ENCODE measurements at places on chromosomes 7 and 10. TPM values are rescaled to one million over a fixed set of nuclear protein-coding genes. Genes with fewer than 3 reads are reported as not detected.

GRCh38 chr7:2707481-2707880, 19.5 kb downstream of the AMZ1 start:
- DNase-seq: no peak
- H3K4me3 ChIP-seq: no peak overlapping the region
- peaks cover 4% of the 10 kb centered on the region for H3K27me3 ChIP-seq
- peaks cover 23% of the 10 kb centered on the region for H3K4me1 ChIP-seq

- no peak for DNase-seq
- no peaks in the 10 kb centered on the region for H3K4me1 ChIP-seq
- no peaks in the 10 kb centered on the region for H3K36me3 ChIP-seq
- H3K27ac ChIP-seq: no peak overlapping the region
Observed at GRCh38 chr7:74511345-74511744, 57.6 kb downstream of the GTF2IRD1 start.

DNA sequence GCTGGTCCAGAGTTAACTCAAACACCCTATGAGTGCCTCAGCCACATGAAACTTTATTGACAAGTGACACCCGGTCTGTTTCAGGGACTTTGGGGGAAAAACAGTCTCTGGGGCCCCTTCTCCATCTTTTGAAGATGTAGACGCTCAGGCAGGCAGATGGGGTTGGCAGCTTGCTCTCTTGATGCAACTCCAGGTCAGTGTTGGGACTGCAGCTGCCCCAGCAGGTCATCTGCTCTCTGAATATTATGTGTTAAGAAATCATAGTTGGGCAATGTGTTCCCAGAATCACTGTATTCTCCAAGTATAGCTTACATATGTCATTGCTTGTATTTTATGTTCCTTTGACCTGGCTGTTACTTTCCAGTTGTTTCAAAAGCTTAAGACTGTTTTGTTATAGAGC, 544.9 kb upstream of the MGMT start:
- H3K27me3 ChIP-seq: no peaks in the 10 kb centered on the region
- no peak for DNase-seq
- no peaks in the 10 kb centered on the region for H3K4me1 ChIP-seq
- no peaks in the 10 kb centered on the region for H3K36me3 ChIP-seq
- H3K27ac ChIP-seq: no peak overlapping the region

- DNase-seq: no peak
- H3K4me1 ChIP-seq: no peaks in the 10 kb centered on the region
- H3K27ac ChIP-seq: no peak overlapping the region
- no peak overlapping the region for H3K4me3 ChIP-seq
- H3K27me3 ChIP-seq: no peaks in the 10 kb centered on the region
Observed at GRCh38 chr10:33743429-33743857, 409.0 kb upstream of the NRP1 start.

DNA sequence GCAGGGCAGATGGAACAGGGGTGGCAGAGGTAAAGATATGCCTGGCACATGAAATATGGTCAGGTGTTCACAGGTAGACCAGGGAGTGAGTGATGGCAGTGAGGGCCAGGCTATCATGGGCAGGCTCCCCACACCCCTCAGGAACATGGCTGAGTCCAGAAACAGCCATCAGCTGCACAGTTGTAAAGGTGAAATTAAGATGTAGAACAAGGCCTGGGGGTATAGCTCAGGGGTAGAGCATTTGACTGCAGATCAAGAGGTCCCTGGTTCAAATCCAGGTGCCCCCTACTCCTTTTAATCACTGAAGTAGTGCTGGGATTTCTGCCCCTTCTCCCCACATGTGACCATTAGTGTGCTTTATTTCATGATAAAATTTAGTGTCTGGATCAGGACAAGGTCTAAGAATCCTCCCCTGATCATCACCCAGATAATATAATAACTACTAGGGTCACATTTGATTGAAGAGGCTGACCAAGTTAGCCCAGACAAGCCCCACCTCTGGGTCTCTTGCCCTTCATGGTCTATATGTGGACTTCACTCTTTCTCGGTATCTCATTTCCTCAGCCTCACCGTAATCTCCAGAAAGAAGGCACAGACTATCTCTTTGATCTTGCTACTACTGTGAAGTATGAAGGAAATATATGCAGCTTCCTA, 69.0 kb downstream of the ZNF783 start:
- no peaks in the 10 kb centered on the region for H3K36me3 ChIP-seq
- H3K27me3 ChIP-seq: peaks cover 16% of the 10 kb centered on the region
- H3K4me1 ChIP-seq: no peaks in the 10 kb centered on the region
- H3K4me3 ChIP-seq: no peak overlapping the region
- no peak for DNase-seq
- no peak overlapping the region for H3K27ac ChIP-seq

DNA sequence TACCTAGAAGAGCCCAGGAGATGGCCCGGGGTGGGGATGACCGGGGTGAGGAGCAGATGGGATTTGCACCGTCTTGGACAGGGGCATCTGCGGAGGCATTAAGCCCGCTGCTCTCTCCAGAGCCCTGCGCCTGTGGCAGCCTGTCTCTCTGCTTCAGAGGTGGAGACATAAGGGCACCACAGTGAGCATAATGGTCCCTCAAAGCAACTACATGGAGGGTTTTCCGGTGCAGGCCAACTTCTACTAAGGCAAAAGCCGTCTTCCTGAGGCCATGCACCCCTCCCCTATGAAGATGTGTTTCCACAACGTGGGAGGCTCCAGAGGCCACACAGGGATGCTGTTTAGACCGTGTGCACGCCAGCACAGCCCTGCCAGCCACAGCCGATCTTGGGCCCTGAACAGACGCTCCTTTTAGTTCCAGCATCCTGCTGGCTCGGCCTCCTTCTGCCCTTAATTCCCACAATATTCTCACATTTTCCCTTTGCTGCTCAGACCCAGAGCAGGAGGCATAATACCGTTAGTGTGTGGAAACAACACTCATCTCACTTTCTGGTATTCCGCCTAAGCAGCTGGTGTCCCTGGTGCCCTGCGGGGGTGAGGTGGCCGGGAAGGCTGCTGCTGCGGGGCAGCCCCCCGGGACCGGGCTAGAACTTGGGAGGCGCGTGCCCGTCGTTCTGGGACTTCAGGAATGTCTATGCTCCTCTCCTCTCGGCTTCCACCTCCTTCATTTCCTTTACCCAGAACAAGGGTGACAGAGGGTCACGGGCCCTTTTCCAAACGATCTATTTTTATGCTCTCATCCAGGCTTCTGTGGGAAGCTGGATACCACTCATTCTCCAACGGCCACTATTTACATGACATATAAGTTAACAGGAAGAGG, 266.9 kb downstream of the TNS3 start:
- no peak overlapping the region for H3K27ac ChIP-seq
- no peak overlapping the region for H3K4me3 ChIP-seq
- DNase-seq: no peak
- H3K27me3 ChIP-seq: no peaks in the 10 kb centered on the region
- no peaks in the 10 kb centered on the region for H3K36me3 ChIP-seq

GRCh38 chr10:14530465-14530864, 199.7 kb upstream of the FRMD4A start:
- H3K4me1 ChIP-seq: peaks cover 89% of the 10 kb centered on the region
- H3K4me3 ChIP-seq: no peak overlapping the region
- no peak for DNase-seq
- H3K27me3 ChIP-seq: no peaks in the 10 kb centered on the region
- H3K27ac ChIP-seq: peak overlapping the region; percentile 19

- H3K4me1 ChIP-seq: no peaks in the 10 kb centered on the region
- no peak for DNase-seq
- no peaks in the 10 kb centered on the region for H3K36me3 ChIP-seq
- peaks cover 14% of the 10 kb centered on the region for H3K27me3 ChIP-seq
- H3K4me3 ChIP-seq: no peak overlapping the region
Observed at GRCh38 chr10:84166620-84167288, 6.8 kb upstream of the GPR15LG start.

GRCh38 chr10:92241501-92241900, 49.4 kb downstream of the CPEB3 start:
- H3K4me3 ChIP-seq: peak overlapping the region; percentile 95
- H3K27me3 ChIP-seq: peaks cover 27% of the 10 kb centered on the region
- peaks cover 37% of the 10 kb centered on the region for H3K4me1 ChIP-seq
- H3K27ac ChIP-seq: no peak overlapping the region

- H3K27ac ChIP-seq: no peak overlapping the region
- no peaks in the 10 kb centered on the region for H3K36me3 ChIP-seq
- no peak overlapping the region for H3K4me3 ChIP-seq
Observed at GRCh38 chr10:44437840-44438511, 53.1 kb upstream of the CXCL12 start.

- H3K36me3 ChIP-seq: no peaks in the 10 kb centered on the region
- H3K4me3 ChIP-seq: no peak overlapping the region
- H3K27ac ChIP-seq: no peak overlapping the region
- peaks cover 1% of the 10 kb centered on the region for H3K27me3 ChIP-seq
- DNase-seq: no peak
Observed at GRCh38 chr7:134948246-134948645, 38.1 kb upstream of the AGBL3 start.

DNA sequence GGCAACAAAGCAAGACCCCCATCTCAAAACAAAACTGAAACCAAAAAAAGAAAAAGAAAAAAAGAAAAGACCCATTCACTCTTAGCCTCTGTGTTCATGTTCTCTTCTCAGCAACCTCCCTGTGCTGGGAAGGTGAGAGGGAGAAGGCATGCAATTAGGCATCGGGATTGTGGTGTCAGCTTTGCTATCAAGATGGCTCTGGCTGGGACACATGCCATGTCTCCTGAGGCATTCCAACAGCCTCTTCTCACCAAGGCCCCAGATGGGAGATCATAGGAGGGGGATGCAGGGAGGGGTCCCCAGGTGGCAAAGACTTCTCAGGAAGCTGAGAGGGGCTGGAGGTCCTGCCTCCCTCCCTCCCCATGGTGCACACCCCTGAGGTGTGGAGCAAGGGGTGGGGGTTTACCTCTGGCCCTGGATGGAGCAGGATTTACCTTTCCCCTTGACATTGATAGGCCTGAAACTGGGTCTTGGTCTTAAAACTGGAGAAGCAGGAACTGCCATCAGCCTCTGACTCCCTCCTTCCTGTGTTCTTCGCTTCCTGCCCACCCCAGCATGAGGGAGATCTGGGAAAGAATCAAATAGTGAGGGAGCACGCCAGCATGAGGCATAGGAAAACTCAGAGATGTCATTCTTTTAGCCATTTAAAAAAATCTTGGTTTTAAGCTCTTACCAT, 96.2 kb upstream of the DUSP5 start:
- DNase-seq: no peak
- peaks cover 4% of the 10 kb centered on the region for H3K27me3 ChIP-seq
- H3K36me3 ChIP-seq: no peaks in the 10 kb centered on the region
- no peak overlapping the region for H3K4me3 ChIP-seq

DNA sequence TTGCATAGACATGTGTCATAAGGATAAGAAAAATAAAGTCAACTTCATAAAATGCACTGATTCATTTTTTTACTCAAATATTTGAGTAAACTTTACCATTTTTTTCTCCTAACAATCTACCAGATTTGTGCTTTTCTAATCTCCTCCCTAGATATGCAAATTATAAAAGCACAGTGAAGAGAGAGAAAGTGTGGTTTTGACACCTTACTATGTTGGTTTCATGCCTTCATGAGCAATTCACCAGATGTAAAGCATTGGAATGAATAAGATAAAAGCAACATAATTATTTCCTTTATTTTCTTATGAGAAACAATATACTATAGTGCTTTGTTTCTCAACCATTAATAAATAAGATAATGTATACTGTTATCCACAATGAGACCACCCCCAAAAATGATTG, 432.5 kb upstream of the PCDH15 start:
- no peaks in the 10 kb centered on the region for H3K4me1 ChIP-seq
- no peak overlapping the region for H3K27ac ChIP-seq
- no peak for DNase-seq
- no peak overlapping the region for H3K4me3 ChIP-seq
- H3K36me3 ChIP-seq: no peaks in the 10 kb centered on the region

GRCh38 chr10:118204292-118204943, 137.7 kb downstream of the FAM204A start:
- no peaks in the 10 kb centered on the region for H3K4me1 ChIP-seq
- H3K36me3 ChIP-seq: no peaks in the 10 kb centered on the region
- no peak overlapping the region for H3K27ac ChIP-seq
- H3K4me3 ChIP-seq: no peak overlapping the region
- DNase-seq: no peak
- peaks cover 9% of the 10 kb centered on the region for H3K27me3 ChIP-seq

DNA sequence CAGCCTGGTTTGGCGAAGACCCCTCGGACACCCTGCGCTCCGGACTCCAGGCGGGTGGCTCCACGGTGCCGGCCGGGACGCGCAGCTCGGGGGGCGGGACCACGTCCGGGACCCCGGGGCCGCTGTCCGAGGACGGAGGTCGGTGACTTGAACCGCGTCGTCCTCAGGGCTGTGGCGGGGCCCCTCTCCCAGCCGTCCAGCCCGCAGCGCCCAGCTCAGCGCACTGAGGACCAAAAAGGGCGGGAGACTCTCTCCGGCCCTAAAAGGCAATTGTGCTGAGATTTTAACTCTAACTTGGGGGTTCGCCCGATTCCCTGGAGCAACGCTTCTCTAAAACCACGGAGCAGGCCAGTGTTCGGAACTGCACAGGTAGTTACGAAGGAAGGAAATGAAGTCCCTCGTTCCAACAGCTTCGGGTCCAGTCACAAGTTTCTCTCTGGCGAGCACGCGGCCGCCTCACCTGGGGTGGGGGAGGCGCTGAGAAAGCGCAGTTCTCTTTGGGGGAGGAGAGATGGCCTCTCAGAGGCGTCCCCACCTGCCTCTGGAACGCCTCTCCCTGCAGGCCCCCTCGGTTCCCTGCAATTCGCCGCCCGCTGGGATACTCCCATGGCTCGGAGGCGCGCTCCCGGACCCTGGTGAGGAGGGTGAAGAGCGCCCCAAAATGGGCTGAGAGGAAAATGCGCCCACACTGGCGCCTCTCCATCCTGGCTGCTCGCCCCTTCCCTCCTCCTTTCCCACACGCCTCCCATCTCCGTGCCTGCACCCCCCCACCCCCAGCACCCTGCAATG, 352.7 kb downstream of the DNAJB6 start:
- DNase-seq: no peak
- H3K27me3 ChIP-seq: peaks cover 54% of the 10 kb centered on the region
- peaks cover 5% of the 10 kb centered on the region for H3K36me3 ChIP-seq

GRCh38 chr10:50538555-50539398, 85.0 kb downstream of the SGMS1 start:
- H3K4me1 ChIP-seq: peaks cover 59% of the 10 kb centered on the region
- H3K36me3 ChIP-seq: peaks cover 9% of the 10 kb centered on the region
- DNase-seq: no peak
- H3K27ac ChIP-seq: peak overlapping the region; percentile 16

- no peak overlapping the region for H3K27ac ChIP-seq
- H3K27me3 ChIP-seq: no peaks in the 10 kb centered on the region
- no peaks in the 10 kb centered on the region for H3K36me3 ChIP-seq
- no peak overlapping the region for H3K4me3 ChIP-seq
- no peaks in the 10 kb centered on the region for H3K4me1 ChIP-seq
Observed at GRCh38 chr7:9680713-9681112, 1247.3 kb downstream of the NXPH1 start.

GRCh38 chr7:24301703-24302102, 17.7 kb downstream of the NPY start:
- peaks cover 31% of the 10 kb centered on the region for H3K27me3 ChIP-seq
- H3K36me3 ChIP-seq: no peaks in the 10 kb centered on the region
- H3K27ac ChIP-seq: no peak overlapping the region

- no peak overlapping the region for H3K27ac ChIP-seq
- no peak for DNase-seq
- no peaks in the 10 kb centered on the region for H3K4me1 ChIP-seq
- no peaks in the 10 kb centered on the region for H3K36me3 ChIP-seq
- no peak overlapping the region for H3K4me3 ChIP-seq
Observed at GRCh38 chr7:69095649-69096048, 502.6 kb upstream of the AUTS2 start.

The HABP2 gene
- total RNA-seq: not detected

The BTAF1 gene
- total RNA-seq: 51.3 TPM

The ACSM6 gene
- not detected for total RNA-seq

The MMRN2 gene
- not detected for total RNA-seq

The ASIC3 gene
- total RNA-seq: 6.2 TPM

The MCM10 gene
- total RNA-seq: 40.7 TPM

The AKR1D1 gene
- not detected for total RNA-seq

The GATAD1 gene
- total RNA-seq: 18.5 TPM

Data from activated CD4-positive, alpha-beta memory T cell treated with anti-CD3 and anti-CD28 coated beads, Interleukin-2, amount 10 ng/mL, durations not matched to agents 7 days and 5 days (primary cell).